ENCODE measurements at places on chromosomes 4 and X.

GRCh38 chrX:124215786-124216185 is 116.7 kb upstream of the TEX13D start:
- DNase-seq = no peak

- DNase-seq = no peak
Measured at GRCh38 chrX:18793601-18794089, 86.2 kb downstream of the PPEF1 start.

DNA sequence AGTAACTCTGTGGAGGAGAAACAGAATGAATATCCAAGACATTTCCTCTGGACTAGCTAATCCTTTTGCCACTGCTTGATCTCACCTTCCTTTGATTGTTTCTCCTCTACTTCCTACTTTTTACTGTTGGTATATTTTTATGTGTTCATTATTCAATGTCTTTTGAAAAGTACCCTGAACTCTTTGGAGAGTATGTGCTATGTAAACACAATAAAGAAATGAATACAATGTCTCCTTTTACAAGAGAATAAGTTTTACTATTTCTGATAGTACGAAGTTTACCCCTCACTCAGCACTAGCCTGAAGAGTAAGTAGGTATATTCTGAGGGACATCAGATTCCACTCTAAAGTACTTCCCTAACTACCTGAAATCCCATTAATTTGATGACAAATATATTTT is 19.9 kb downstream of the CLDN2 start:
- no peak for DNase-seq

- no peak for DNase-seq
Measured at GRCh38 chr4:85180533-85180932, 214.0 kb upstream of the WDFY3 start.

GRCh38 chr4:163350672-163351071 is 7.0 kb downstream of the NPY5R start:
- no peak for DNase-seq

DNA sequence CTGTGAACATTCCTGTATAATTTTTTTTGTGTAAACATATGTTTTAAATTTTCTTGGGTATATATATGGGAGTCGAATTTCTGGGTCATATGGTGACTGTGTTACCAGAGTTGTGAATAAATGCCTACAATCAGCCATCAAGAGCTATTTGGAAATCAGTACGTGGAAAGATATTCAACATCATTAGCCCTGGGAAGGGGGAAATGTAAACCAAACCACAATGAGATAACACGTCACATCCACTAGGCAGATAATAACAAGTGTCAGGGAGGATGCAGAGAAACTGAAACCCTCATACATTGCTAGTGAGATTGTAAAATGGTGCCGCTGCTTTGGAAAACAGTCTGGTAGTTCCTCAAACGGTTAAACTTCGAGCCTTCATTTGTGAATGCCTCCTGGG is 43.9 kb downstream of the LUZP4 start:
- DNase-seq = no peak

DNA sequence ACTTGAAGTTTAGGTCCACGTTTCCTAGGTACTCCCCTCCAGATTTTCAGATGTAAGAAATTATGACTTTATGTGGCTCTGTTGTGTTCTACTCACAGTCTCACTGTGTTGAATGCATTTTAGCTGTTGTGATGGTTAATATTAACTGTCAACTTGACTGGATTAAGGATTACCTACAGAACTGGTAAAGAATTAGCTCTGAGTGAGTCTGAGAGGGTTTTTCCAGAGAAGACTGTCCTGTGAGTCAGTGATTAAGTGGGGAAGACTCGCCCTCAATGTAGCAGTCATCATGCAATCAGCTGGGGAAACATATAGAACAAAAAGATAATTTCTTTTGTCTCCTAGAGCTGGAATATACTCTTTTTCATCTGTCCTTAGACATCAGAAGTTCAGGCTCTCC is 493.4 kb downstream of the ACTRT1 start:
- no peak for DNase-seq

DNA sequence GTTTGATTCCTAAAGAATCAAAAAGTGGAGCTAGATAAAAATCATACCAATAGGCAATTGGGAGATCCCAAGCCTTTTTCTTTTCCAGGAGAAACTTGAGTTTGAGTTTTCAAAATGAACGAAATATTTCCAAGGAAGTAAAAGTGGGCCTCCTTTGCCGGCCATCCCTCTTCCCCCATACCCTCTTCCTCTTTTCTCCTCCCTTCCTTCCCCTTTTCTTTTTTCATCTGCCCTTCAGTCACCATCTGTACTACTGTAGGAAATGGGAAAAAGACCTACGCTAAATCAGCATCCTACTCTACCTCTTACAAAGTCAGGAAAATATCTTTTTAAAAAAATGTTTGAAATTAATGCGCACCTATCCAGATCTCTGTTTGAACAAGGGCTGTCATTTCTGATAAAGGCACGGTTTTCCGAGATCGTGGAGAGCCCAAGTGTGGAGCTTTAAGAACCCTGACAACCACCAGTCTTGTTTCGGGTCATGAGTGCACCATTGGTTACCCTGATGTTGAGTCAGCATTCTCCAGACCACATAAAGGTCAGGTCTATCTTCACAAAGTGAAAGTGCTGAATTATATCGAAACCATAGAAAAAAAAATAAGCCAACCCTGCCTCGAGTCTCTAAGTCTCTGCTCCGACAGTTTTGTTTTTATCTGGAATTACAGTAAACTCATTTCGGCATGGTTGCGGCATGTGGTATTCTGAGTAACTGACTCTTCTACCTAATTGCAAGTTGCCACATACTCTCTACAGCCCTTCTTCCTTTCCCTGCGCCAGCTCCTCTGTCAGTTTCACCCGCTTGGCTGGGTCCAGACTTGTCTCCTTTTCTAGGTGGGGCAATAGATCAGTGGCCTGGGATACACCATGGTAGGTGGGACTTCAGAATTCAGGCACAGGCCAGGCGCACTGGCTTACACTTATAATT is 140.2 kb upstream of the KLF3 start:
- peak; percentile 16 for DNase-seq

DNA sequence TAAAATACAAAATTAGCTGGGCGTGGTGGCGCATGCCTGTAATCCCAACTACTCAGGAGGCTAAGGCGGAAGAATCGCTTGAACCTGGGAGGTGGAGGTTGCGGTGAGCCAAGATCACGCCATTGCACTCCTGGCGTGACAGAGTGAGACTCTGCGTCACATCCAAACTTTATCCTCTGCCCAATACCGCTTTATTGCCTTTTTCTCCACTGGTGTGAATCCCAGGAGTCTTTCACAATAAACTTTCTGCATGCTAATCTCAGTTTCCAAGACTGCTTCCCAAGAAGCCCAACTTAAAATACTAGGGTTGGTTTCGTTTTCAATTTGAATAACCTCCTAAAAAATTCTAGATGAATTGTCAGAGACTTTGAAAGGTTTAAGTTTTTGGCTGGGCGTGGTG is 27.2 kb upstream of the DHX15 start:
- no peak for DNase-seq

DNA sequence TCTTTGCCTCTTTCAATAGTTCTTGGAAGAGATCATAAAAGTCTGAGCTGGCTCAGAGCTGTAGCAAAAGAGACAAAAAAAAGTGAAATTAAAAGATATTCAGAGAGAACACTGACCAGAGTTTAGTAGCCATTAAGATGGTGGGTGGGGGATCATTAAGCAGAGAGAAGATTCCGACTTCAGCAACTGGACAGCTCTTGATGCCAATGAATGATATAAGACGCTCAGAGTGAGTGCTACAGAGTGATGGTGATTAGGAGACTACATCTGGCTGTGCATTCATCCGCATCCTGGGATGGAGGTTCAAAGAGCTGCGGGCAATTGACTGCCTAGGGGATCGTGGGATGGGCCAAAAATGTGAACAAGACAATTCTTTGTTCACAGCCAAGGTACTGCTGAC is 178.5 kb downstream of the PACRGL start:
- no peak for DNase-seq

GRCh38 chr4:98976716-98977115 is 18.8 kb upstream of the METAP1 start:
- no peak for DNase-seq

GRCh38 chr4:154041640-154042039 is 252.8 kb upstream of the SFRP2 start:
- no peak for DNase-seq

- DNase-seq = no peak
Measured at GRCh38 chr4:23171976-23172375, 479.2 kb downstream of the GBA3 start.

GRCh38 chrX:19075754-19076153 is 46.5 kb downstream of the ADGRG2 start:
- DNase-seq = no peak

DNA sequence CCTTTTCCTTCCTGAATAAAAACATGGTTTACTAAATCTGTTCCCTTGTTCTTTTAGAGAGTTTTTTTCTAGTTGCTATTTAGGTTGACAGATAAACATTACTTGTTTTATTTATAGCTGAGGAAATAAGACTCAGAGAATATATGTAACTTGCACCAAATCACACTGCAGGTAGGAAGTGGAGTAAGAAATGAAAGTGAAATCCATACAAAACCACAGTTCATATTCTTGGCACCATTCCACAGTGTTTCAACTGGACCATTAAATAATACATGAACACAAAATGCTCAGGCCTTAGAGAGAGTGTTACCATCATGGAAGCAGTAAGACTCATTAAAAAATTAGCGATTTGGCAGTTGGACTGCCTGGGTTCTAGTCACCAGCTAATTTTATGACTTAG is 326.9 kb upstream of the SLIT2 start:
- DNase-seq = no peak

- DNase-seq = no peak
Measured at GRCh38 chr4:119746951-119747350, 118.3 kb upstream of the PDE5A start.

DNA sequence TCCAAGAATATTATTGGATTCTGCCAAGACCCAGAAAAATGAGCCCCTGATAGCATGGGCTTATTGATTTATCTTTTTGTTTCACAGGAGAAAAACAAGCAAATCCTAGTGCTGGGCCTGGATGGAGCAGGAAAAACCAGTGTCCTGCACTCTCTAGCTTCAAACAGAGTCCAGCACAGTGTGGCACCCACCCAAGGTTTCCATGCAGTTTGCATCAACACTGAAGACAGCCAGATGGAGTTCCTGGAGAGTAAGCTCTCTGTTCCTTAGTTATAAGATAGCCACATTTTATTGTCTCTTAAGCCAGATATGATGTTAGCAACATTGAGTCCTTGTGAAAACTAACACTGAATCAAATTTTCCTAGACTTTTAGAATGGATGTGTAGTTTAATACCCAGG is 5.5 kb downstream of the ARL9 start:
- DNase-seq = no peak

- DNase-seq = no peak
Measured at GRCh38 chr4:54050214-54050904, 14.0 kb downstream of the CHIC2 start.

DNA sequence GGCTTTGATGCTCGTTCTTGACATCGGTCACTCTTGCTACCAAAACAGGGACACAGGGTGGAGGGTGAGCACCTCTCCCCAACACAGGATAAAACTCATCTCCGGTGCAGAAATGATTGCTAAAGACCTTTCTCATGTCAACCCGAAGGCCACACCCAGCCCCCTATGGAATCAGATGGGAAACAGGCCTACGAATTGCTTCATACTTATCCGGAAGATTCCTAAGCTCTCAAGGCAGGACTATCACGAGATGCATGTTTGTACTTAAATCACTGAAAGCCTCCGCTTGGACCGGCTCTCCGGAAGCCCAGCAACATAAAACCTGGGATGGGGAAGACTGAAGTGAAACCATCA is 74.9 kb downstream of the MTMR1 start:
- no peak for DNase-seq

DNA sequence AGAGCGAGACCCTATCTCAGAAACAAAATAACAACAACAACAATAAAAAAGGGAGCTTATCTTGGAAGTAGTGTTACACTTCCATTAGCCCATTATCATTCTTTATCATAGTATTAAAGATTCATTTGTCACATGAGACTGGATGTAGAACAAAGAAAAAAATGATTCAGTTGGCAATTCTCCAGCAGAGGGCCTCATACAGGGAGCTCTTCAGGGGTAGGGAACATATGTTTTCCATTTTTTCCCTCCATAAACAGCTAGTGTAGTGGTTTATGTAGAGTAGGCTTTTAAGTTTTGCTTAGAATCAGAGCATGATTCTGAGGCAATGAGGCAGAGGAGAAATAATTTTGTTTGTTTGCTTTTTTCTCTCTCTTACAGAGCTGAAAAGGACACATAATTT is 5.8 kb downstream of the CPE start:
- no peak for DNase-seq

DNA sequence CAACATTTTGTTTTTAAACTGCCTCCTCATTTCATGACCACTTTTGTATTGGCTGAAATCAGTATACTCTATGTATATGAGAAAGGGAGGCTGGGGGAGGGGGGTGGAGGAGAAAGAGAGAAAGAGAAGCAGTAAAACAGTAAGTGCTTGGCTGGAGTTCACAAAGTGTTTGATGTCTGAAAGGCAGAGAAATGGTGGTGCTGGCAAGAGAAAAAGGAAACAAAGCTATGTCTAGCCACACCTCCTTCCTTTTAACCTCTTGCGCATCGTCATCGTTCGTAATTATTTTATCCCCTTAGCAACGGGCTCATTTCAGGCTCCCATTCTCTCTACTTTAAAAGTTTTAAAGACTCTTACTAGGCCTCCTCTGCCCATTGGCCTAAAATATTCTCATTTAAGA is 25.6 kb downstream of the RPA4 start:
- DNase-seq = no peak

GRCh38 chrX:143580266-143580665 is 55.6 kb downstream of the SLITRK4 start:
- no peak for DNase-seq

- DNase-seq = no peak
Measured at GRCh38 chrX:10159145-10159468, 2.3 kb downstream of the CLCN4 start.

DNA sequence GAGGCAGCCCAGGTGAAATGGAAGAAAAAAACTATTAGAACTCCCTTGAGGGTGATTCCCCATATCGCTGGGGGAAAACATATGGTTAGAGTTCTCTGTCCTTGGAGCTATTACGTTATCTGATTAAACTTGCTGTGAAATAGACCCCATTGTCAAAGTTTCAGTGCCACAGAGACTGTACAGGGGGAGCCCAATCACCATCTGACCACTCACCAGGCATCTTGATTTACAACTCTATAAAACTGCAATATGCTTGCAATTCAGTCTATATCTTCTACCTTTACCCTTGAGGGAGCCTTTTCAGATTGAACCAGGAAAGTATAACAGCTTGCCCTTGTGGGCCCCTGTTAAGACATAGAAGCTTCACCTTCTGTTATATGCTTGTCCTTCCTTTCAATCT is 18.2 kb downstream of the TMEM255A start:
- DNase-seq = no peak

Measured in stimulated activated CD8-positive, alpha-beta memory T cell treated with anti-CD3 and anti-CD28 coated beads, Interleukin-15, amount 100 ng/mL, for 48 hours (primary cell).